ENCODE measurements at places on chromosomes 5 and 9.
A peak's percentile ranks its signal among the peaks of the same experiment; 100 is the strongest.

GRCh38 chr5:67223211-67223610, 26.6 kb upstream of the CD180 start:
- no peak for DNase-seq

DNA sequence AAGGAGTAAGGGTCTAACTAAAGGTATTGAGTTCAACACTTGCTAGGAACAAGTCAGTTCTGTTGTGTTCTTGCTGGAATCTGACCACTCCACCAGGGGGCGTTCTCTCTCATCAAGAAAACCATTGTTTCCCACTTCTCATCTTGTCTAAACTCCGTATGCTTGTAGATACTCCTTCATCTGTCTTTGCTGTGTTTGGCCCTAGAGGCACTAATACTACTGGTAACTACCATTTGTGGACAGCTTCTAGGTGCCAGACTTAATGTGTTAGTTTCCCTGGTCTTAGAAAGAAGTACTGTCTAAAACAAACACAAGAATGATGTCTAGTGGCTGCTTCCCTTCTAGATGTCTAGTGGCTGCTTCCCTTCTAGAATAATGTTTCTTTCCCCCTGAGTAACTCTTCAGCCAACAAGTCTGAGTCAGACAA, 18.7 kb upstream of the PTPDC1 start:
- DNase-seq = peak; percentile 58

DNA sequence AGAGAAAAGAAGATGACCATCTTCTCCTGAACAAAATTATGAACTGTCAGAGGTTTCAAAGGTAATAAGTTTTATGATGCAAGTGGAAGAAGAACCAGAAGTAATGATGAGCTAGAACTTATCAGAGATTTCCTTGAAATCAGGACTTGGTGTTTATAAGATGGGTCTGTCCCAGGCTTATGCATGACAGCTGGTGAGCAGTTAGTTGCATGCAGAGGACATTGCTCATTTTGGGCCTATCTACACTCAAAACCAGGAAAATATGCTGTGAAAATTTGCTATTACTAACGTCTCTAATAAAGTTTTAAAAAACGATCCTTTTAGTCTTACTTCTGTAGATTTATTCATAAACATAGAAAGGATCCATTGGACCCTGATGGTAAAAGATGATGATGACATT, 6.6 kb upstream of the STC2 start:
- no peak for DNase-seq

- no peak for DNase-seq
Measured at GRCh38 chr9:19148187-19148586, 20.9 kb upstream of the PLIN2 start.

DNA sequence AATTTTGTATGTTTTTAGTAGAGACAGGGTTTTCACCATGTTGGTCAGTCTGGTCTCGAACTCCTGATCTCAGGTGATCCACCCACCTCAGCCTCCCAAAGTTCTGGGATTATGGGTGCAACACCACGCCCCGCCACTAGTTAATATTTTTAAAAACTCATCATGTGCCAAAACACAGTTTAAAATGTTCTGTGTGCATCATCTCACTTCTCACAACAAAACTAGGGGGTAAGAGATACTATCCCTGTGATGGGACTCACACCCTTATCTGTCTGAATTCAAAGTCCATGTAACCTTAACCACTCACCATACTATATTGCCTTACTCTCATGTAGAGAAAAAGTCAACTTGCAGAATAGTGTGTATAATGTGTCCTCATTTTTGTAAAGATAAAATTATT, 2.6 kb downstream of the PKD2L2 start:
- no peak for DNase-seq

GRCh38 chr5:173917788-173918786, 29.9 kb downstream of the CPEB4 start:
- DNase-seq = peak; percentile 77

GRCh38 chr5:53884844-53885243, 324.4 kb downstream of the NDUFS4 start:
- no peak for DNase-seq

- DNase-seq = peak; percentile 17
Measured at GRCh38 chr5:72661405-72661804, 154.2 kb upstream of the ZNF366 start.

DNA sequence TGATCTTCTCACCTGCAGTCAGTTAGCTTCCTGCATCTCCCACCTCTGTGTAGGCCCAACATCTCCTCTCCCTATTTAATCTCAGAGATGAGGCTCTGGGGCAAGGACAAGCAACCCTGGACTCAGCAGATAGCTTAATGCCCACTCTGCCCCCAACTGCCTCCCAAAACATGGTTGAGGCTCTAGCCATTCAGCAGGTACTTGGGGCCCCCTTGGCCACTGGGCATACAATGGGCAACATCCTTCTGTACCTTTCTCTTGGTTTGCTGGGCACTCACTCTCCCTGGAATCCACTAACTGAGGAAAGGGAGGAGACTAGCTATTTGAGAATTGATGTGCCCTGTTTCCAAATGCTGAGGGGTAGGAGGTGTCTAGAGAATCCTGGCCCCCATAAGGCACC, 9.4 kb downstream of the IGIP start:
- no peak for DNase-seq

DNA sequence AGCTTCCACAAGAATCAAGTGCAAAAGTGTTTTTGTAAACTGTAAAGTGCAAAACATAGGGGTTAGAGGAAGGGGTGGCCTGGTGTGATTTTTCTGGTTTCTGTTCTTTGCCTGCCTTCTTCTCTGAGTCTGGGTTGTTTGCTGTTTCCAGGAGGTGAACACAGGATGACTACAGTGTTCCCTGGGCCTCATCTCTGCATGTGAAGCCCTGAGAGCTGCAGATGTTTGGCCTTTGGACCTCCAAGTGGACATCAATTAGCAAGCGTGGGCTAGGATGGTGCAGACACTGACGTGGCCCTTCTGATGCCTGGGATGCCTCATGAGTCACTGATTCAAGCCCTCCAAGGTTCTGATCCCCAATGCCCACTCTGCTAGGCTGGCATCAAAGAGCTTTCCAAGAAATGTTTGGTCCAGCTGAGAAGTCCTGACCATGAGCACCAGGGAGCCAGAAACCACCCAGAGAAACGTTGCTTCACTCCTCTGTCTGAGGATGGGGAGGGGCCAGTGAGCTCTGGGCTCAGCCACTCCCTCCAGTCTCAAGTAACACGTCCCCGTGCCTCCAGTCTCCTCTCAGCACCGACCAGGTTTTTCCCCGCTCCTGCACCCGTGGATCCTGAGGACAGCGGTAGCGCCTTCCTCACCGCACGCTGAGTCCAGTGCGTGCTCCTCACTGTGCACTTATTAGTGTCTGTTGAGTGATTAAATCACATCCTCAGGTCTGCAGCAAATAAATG, 7.6 kb downstream of the IL9 start:
- DNase-seq = no peak

All from RCC 7860 (cell line).